NCI-H1092 (cell line): ENCODE measurements at places on chromosomes 16 and 17.

DNA sequence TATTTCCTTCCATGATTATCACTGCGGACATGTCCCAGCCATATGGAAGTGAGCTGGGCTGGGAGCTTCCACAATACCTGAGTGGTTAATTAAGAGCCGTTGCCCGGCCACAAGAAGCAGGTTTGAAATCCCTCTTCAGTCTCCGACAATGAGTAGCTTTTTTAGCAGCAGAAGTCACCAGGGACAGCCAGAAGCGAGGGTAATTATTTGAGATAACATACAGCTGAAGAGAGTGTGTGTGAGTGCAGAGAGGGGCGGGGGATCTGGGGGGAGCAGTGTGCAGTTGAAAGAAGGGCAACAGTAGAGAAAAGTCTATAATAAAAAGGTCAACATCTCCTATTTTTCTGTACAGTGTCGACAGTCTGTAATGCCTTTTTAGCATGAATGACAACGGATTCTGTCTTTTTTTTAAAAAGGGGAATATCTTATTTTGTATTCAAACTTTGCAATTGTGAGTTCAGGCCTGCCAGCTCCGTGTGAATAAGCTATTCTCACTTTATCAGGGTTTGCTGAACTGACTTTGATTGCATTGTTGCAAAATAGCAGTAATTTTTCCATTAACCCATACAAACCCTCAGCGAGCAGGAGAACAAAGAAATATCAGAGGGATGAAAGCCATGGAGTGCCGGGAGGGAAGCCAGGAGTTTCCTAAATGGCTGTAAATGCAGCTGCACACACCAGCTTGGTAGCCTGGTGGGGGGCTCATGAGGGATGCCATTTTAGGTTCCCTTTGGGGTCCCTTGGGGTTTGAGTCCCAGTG is 220.3 kb upstream of the IRX3 start:
- peak; percentile 92 for DNase-seq

GRCh38 chr16:11583889-11584565 is 2.7 kb downstream of the LITAF start:
- no peak for DNase-seq

- DNase-seq: no peak
Observed at GRCh38 chr17:72528683-72529082, 407.9 kb downstream of the SOX9 start.

DNA sequence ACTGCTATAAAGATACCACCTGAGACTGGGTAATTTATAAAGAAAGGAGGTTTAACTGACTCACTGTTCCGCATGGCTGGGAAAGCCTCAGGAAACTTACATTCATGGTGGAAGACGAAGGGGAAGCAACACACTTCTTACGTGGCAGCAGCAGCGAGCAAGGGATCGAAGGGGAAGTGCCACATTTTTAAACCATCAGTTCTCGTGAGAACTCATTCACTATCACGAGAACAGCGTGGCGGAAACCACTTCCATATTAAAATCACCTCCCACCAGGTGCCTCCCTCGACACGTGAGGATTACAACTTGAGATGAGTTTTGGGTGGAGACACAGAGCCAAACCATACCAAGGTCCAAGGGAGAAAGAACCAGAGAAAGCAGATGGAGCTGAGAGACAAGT is 454.3 kb upstream of the CDH11 start:
- no peak for DNase-seq

DNA sequence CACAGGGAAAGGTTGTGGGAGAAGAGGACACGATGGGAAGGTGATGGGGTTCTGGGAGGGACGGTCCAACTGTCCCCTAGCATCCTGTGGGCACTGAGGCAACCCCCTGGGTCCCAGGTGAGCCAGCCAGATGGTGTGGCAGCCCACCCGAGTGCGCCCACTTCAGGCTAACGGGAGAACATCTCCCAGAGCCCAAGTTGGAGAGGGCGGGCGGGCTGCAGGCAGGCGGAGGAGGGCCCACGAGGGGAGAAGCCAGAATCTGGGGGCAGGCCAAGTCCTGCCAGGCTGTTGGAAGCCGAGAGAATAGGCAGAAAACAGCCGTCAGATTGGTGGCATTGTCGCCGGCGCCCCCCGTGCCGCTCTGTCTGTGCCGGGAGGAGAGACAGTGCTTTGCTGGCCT is 13.8 kb upstream of the ABCC3 start:
- DNase-seq: peak; percentile 13
